ENCODE measurements at places on chromosomes 3 and 15.
A peak's percentile ranks its signal among the peaks of the same experiment; 100 is the strongest.

DNA sequence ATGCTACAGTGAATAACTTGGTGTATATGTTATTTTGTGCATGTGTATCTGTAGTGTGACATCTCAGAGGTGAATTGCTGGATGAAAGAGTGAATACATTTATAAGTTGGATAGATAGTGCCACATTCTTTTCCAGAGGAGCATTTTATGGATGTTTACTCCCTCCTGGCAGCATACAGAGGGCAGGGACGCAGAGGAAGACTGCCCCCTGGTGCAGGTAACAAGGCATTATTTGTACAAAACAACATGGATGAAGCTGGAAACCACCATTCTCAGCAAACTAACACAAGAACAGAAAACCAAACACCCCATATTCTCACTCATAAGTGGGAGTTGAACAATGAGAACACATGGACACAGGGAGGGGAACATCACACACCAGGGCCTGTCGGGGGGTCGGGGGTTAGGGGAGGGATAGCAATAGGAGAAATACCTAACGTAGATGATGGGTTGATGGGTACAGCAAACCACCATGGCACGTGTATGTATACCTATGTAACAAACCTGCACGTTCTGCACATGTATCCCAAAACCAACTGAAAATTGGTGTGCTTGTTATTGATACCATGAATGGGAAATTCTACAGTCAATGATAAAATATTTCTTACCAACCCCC lies 57.9 kb upstream of the CTXND1 start:
- DNase-seq: peak; percentile 25

DNA sequence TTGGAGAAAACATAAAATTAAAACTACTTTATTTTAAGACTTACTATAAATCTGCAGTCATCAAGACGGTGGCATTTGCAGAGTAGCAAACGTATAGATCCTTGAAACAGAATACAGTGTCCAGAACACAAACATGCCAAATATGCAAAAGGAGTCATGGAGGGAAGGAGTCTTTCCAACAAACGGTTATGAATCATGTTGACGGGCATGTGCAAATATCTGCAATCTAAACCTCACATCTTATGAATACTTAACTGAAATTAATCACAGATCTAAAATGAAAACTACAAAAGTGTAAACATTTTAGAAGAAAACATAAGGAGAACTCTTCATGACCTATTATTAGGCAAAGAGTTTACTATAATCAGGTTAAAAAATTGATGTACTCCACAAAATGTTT lies 69.4 kb downstream of the TFRC start:
- no peak for DNase-seq

- no peak for DNase-seq
These were observed 1014.1 kb upstream of the SEMA6D start for GRCh38 chr15:46703020-46703861.

DNA sequence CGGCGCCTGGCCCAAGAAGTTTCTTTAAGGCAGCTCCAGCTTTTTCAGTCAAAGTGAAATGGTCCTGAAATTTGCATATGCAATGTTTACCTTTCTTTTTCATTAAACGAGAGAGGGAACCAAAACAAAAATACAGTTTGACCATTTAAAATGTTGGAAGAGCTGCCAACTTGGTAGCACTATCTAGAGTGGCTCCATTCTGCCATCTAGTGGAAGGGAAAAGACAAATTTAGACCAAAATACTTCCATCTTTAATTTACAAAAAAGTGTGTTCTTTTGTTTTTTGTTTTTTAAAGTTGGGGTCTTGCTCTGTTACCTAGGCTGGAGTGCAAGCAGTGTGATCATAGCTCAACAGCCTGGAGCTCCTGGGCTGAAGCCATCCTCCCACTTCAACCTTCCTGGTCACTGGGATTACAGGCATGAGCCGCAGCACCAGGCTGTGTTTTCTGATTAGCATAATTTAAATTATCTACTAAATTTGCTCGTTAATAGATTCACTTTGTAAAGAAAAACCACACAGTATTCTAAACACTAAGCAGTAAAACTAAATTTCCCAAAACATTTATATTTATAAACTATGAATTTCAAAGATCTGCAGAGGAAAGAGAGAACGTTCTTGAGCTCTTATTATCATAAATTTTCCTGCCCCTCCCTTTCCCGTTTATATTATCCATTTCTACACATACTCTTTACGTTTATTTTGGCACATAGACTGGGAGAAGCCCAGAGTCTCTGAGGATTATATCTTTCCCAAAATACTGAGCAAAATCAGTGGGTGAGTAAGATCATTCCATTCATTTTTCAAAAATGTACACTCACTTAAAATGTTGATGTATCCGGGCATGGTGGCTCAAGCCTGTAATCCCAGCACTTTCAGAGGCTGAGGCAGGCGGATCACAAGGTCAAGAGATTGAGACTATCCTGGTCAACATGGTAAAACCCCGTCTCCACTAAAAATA lies 15.4 kb upstream of the RFC4 start:
- DNase-seq: no peak

DNA sequence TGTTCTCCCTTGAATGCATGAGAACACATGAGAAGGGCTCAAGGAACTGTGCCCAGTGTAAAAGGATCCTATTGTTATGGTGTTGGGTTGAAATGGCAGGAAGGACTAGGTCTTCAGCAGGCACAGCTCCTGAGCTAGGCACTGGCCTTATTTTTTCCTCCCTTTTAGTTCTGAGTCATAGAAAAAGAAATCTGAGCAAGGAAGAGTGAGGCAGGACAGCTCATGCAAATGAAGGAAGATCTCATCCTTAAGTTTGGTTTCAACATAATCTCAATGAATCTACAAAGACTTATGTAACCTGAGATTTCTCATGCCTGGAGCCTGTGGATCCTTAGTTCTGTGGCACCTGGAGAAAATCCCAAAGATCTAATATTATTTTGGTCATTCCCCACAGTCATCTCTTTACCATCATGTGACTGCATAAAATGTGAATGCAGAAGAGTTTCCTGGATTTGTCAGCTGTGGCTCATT lies 188.6 kb upstream of the TBL1XR1 start:
- no peak for DNase-seq

- DNase-seq: no peak
These were observed 61.1 kb downstream of the CCNL1 start for GRCh38 chr3:157098823-157099185.

DNA sequence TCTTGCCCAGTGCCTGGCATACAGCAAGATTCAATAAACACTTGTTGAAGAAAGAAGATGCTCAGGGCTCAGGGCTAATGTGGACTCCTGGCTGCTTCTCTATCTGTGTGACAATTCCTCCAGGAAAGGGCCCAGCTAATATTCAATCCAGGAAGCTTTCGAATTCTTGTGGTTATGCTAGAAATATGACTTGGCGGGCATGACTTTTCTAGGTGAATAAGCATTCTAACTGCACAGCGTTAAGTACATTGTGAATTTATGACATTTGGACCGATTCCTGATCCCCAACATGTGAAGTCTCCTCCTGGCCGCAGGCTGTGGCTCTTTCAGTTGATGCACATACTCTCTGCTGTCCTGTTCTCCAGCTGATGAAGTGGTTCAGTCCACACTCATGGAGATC lies 117.0 kb downstream of the IMPG2 start:
- no peak for DNase-seq

- DNase-seq: no peak
These were observed 44.0 kb upstream of the IREB2 start for GRCh38 chr15:78394026-78394425.

- no peak for DNase-seq
These were observed 25.7 kb upstream of the DYNC1LI1 start for GRCh38 chr3:32596282-32596908.

- DNase-seq: no peak
These were observed 23.3 kb downstream of the SNRK start for GRCh38 chr3:43309372-43310305.

DNA sequence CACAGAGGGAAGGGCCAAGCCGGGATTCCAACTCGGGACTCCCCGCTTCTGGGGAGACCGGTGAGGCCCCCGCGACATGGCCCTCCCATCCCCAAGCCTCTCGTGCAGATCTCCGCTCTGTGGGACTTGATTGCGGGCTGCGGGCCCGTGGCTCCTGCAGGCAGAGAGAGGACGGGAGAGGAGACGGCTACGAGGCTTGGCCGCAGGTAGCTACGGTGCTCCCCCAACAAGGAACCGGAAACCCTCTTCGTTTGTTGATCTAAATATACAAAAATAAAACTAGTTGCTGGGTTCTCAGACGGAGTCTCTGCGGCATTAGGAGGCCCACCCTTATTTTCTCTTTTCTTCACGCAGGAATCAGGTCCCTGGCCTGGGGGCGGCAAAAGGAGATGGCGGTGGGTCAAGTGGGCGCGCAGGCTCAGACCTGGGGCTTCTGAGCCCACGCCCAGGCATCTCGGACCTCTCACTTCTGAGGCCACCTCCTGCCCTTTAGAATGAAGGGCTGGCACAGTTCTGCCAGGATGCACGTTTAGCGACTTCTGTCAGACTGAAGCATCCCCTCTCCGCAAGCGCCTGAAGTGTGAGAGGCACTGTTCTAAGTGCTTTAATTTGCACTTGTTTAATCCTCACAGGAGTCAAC lies 10.9 kb downstream of the GNB5 start:
- no peak for DNase-seq

- DNase-seq: no peak
These were observed 225.3 kb upstream of the LYSMD4 start for GRCh38 chr15:99958426-99959097.

DNA sequence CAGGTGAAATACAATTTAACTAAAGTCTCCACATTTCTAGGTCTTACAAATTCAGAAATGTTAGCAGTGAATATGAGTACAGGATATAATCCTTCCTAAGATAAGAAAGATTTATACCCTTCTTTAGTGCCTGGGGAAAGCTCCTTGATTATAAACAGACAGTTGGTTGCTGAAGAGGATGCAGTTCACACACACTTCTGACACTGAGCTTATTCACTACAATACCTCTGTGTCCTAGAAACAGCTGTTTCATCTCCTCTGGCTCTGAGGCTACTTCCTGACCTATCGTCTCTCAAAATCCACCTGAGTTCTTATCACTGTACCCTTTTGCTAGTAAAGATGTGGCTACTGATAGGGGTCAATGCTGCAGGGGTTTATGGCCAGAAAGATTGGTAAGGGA lies 57.1 kb downstream of the TP63 start:
- DNase-seq: no peak

DNA sequence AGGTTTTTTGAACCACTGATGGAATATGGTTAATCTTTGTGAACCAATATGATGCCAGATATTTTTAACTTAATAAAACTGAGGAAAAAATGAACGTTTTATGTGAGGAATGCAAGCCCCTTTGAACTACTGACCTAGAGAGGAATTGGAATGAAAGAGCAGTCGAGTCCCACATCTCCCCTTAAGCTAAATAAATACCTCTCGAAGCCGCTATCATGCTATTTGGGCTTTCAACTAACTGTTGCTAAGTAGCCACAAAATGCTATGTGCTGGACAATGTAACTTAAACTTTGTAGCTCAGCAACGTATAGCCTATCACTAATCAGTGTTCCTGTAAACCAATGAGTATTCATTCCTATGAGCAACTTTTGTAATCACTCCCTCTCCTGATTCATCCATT lies 1037.2 kb downstream of the SQOR start:
- no peak for DNase-seq

DNA sequence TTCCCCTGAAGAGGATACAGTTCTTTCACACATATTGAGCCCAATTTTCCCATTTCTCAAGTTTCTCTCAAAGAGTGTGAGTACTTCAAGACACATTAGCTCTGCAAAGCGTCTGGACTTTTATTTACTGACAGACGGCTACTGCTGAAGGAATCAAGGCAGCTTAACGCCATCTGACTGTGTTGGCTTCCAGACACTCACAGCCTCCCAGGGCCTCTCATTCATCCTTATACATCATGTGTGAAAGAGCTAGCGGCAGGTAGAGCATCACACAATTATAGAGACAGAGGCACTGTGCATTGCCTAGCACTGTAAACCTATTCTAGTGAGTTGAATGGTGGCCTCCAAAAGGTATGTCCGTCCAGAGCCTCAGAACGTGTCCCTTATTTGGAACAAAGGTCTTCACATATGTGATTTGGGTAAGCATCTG lies 284.1 kb upstream of the STT3B start:
- DNase-seq: no peak

- DNase-seq: no peak
These were observed 638.2 kb upstream of the NAALADL2 start for GRCh38 chr3:174220775-174221554.

DNA sequence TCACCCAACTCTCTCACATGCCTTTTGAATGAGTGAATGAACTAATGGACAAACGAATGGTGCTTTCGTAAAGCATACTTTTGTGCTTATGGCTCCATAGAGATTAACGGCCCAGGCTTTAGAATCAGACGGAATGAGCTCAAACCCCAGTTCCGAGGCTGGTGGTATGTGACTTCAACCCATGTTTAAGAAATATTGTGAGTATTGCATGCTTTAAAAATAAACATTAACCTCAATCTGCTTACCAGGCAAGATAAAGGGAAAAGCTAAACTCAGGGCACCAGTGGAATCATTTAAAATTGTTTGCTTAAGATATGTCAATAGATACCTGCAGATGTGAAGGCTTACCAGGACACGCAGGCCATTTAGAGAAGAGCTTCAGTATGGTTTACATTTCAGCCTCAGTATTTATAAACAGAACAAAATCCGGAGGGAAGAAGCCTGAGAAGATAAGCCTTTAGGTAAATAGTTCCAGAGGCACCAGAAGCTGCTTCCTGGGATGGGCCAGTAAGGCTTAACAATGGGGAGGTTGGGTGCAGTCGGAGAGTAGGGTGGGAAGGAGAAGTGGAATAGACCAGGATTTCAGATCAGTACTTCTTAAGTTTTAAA lies 186.4 kb downstream of the ADAMTS9 start:
- no peak for DNase-seq

DNA sequence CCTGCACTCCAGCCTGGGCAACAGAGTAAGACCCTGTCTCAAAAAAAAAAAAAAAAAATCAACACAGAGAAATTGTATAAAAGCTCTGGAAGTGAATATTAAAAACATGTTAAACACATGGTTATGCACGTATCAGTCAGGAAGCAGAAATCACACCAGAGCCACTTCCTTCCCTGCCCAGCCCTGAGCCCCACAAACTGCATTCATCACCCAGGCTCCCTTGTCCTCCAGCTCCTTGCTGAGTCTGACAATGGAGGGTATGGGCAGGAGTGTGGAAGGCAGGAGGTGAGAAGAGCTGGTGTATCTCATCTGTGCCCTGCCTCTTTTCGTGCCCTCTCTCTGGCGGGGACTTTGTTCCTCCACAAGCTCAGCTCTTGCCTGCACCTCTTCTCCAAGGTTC lies 12.1 kb upstream of the LOXL1 start:
- no peak for DNase-seq

DNA sequence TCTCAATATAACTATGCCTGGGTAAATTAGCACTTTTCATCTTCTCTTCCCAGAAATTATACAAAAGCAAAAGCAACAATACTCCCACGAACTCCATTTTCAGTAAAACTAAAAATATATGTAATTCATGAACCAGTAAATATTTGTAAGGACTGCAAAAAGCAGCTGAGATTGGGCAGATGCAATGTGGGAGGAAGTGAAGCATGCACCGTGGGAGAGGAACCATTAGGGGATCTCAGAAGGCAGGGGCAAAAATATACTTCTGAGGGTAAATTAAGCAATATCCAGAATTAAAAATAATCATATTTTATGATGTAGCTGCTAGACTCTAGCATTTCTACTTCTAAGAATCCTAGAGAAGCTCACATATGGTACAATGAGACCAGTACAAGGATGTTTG lies 20.2 kb downstream of the CFAP91 start:
- no peak for DNase-seq

- DNase-seq: no peak
These were observed 33.4 kb upstream of the SCAANT1 start for GRCh38 chr3:63945558-63946096.

- DNase-seq: peak; percentile 98
These were observed at the start of gene SCAMP5 for GRCh38 chr15:74995182-74995778. TSS of gene SCAMP5 (plus strand) at chr15:74995563. CDS start at chr15:75011840, 16,277 bp downstream.

Measured in neural crest cell (in vitro differentiated cells).